PC-9 (cell line): ENCODE measurements at places on chromosomes 2 and 18. TPM values are rescaled to one million over a fixed set of nuclear protein-coding genes. Genes with fewer than 3 reads are reported as not detected.

The FOSL2 gene
- 46.0 and 60.0 TPM in 2 replicates for total RNA-seq

The ZAP70 gene
- total RNA-seq: not detected in 2 replicates

The FLACC1 gene
- total RNA-seq: 0.75 and 0.87 TPM in 2 replicates

The PRKD3 gene
- 27.1 and 27.5 TPM in 2 replicates for total RNA-seq

The SCN1A gene
- not detected in 2 replicates for total RNA-seq

The TUBB8B gene
- not detected in 2 replicates for total RNA-seq

The ZEB2 gene
- 0.09 and 0.95 TPM in 2 replicates for total RNA-seq

The TMEM18 gene
- total RNA-seq: 30.5 and 32.4 TPM in 2 replicates

The SP9 gene
- not detected in 2 replicates for total RNA-seq

- no peaks in the 10 kb centered on the region for H3K36me3 ChIP-seq
- no peaks in the 10 kb centered on the region for H3K27me3 ChIP-seq
- no peak overlapping the region for H3K27ac ChIP-seq
Observed at GRCh38 chr18:46167971-46168370, 63.8 kb downstream of the HAUS1 start.

- H3K27me3 ChIP-seq: no peaks in the 10 kb centered on the region
- H3K36me3 ChIP-seq: no peaks in the 10 kb centered on the region
- H3K27ac ChIP-seq: no peak overlapping the region
Observed at GRCh38 chr18:23943104-23943503, 71.5 kb upstream of the TTC39C start.

GRCh38 chr2:69013142-69013839 lies at the start of gene ANTXR1:
Gene ANTXR1 (plus strand): TSS chr2:69013179. CDS start chr2:69013500, 321 bp downstream.
- peak; percentile 63 for DNase-seq
- no peaks in the 10 kb centered on the region for H3K27me3 ChIP-seq
- no peaks in the 10 kb centered on the region for H3K36me3 ChIP-seq

- no peaks in the 10 kb centered on the region for H3K36me3 ChIP-seq
- no peaks in the 10 kb centered on the region for H3K4me1 ChIP-seq
- H3K27ac ChIP-seq: no peak overlapping the region
- DNase-seq: no peak
Observed at GRCh38 chr2:204722691-204723090, 177.4 kb downstream of the PARD3B start.

DNA sequence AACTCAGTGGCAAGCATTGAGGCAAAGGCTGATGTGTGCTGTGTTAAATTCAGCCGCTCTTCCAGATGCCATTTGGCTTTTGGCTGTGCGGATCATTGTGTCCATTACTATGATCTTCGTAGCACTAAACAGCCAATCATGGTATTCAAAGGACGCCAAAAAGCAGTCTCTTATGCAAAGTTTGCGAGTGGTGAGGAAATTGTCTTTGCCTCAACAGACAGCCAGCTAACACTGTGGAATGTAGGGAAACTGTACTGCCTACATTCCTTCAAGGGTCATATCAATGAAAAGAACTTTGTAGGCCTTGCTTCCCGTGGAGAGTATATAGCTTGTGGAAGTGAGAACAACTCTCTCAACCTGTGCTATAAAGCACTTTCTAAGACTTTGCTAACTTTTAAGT lies 195.5 kb upstream of the RAB12 start:
- H3K4me3 ChIP-seq: no peak overlapping the region
- H3K27ac ChIP-seq: no peak overlapping the region
- no peaks in the 10 kb centered on the region for H3K4me1 ChIP-seq
- DNase-seq: no peak

DNA sequence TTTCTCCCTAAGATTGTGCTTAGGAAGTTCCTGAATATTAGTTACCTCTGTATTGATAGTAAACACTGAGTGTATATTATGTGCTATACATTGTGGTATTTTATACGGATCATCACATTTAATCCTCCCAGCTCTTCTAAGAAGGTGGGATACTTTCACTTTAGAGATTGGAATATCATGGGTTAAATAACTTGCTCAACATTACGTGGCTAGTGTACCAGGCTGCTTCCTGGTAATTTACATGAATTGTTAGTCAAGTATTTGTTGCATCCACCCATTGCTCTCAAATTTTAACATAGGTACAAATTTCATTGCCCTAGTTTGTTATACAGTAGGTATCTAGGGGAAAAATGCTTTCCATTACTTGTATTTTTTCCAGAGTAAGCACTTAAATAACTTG lies 21.4 kb downstream of the FAM98A start:
- no peak overlapping the region for H3K27ac ChIP-seq
- no peaks in the 10 kb centered on the region for H3K27me3 ChIP-seq
- H3K4me1 ChIP-seq: no peaks in the 10 kb centered on the region
- peak; percentile 20 for DNase-seq

DNA sequence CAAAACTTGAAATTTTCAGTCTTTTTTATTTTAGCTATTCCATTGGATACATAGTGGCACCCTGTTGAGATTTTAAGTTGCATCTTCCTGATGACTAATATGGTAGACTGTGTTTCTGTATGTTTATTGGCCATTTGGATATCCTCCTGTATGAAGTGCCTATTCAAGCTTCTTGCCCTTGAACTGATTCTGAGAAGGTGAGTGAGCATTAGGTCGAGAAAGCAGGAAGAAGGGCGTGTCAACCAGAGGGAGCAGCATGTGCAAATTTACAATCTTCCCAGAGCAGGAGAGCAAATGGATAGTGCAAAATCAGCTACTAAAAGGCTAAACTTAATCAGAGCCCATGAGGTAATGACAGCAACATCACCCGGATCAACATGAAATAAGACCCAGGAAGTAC lies 8.6 kb downstream of the INPP1 start:
- DNase-seq: no peak
- H3K36me3 ChIP-seq: no peaks in the 10 kb centered on the region
- no peak overlapping the region for H3K4me3 ChIP-seq
- no peaks in the 10 kb centered on the region for H3K4me1 ChIP-seq
- no peaks in the 10 kb centered on the region for H3K27me3 ChIP-seq

DNA sequence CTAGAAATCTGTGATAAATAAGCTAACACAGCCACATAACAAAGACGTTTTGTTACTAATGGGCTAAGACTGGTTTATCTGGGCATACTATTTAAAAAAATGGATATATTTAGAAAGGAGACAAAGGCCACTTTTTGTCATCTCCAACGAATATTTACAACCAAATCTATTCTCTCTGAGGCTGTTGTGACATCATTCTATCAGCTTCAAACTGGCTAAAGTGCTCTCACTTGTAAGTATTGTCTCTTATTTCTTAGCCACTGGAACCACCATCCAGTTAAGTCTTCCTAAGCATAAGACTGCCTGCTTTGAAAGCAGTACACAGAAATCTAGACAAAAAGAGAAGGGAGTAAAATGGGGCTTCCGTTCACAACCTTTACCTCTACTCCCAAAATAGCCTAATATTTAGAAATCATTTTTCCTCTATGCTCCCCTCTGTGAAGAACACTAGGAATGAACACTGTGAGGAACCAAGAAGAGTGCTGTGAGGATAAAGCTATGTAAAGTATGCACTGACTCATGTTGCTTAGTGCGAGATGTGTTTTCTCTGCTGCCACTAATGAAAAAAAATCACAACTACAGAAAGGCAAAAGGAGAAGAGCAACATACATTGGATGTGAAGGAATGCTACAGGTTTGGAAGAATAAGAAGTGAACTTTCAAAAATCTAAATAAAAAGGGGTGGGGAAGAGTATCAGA lies 264.1 kb downstream of the EXOC6B start:
- H3K4me1 ChIP-seq: peaks cover 21% of the 10 kb centered on the region
- peak; percentile 74 for DNase-seq
- H3K36me3 ChIP-seq: peaks cover 3% of the 10 kb centered on the region; the same call in 1 of the 2 replicates
- H3K4me3 ChIP-seq: no peak overlapping the region
- H3K27ac ChIP-seq: peak overlapping the region; percentile 17; the same call in 1 of the 2 replicates

- H3K27ac ChIP-seq: no peak overlapping the region
- peaks cover 17% of the 10 kb centered on the region; the same call in 1 of the 2 replicates for H3K27me3 ChIP-seq
- H3K36me3 ChIP-seq: no peaks in the 10 kb centered on the region
- H3K4me1 ChIP-seq: no peaks in the 10 kb centered on the region
- H3K4me3 ChIP-seq: no peak overlapping the region
Observed at GRCh38 chr2:1041012-1041805, 90.6 kb downstream of the SNTG2 start.

DNA sequence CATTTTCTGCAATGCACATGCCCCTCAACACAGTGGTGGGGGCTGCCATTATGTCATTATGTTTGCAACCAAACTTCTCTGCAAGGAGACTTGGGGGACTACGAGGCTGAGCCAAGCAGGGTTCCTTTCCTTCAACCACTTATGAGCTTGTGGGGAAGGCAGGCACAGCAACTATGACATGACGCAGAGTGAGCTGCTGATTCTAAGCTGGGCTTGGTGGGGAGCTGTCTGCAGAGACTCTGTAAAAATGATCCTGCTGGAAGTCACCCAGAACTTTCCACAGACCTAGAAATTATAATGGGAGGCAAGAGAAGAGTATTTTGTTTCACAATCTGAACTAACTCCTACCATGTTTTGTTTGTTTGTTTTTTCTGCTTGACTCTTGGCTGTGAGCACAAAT lies 55.6 kb downstream of the INPP5D start:
- no peaks in the 10 kb centered on the region for H3K36me3 ChIP-seq
- H3K4me1 ChIP-seq: peaks cover 24% of the 10 kb centered on the region
- H3K27me3 ChIP-seq: no peaks in the 10 kb centered on the region
- DNase-seq: no peak

- H3K4me1 ChIP-seq: no peaks in the 10 kb centered on the region
- H3K36me3 ChIP-seq: peaks cover 20% of the 10 kb centered on the region; the same call in 1 of the 2 replicates
- H3K27ac ChIP-seq: no peak overlapping the region
- no peak for DNase-seq
- no peaks in the 10 kb centered on the region for H3K27me3 ChIP-seq
- no peak overlapping the region for H3K4me3 ChIP-seq
Observed at GRCh38 chr2:181063696-181064095, 83.3 kb downstream of the UBE2E3 start.

GRCh38 chr2:233672886-233673285 lies 1.2 kb downstream of the UGT1A9 start:
- DNase-seq: no peak
- no peak overlapping the region for H3K4me3 ChIP-seq
- H3K4me1 ChIP-seq: no peaks in the 10 kb centered on the region
- no peak overlapping the region for H3K27ac ChIP-seq
- no peaks in the 10 kb centered on the region for H3K36me3 ChIP-seq

- H3K27ac ChIP-seq: no peak overlapping the region
- no peak for DNase-seq
- H3K4me3 ChIP-seq: no peak overlapping the region
- H3K4me1 ChIP-seq: no peaks in the 10 kb centered on the region
Observed at GRCh38 chr2:53994818-53995808, 24.3 kb upstream of the PSME4 start.

GRCh38 chr2:145258903-145259579 lies 739.1 kb upstream of the ZEB2 start:
- H3K4me3 ChIP-seq: no peak overlapping the region
- H3K27ac ChIP-seq: no peak overlapping the region
- no peaks in the 10 kb centered on the region for H3K27me3 ChIP-seq
- H3K4me1 ChIP-seq: no peaks in the 10 kb centered on the region

- H3K36me3 ChIP-seq: no peaks in the 10 kb centered on the region
- H3K4me3 ChIP-seq: peak overlapping the region; percentile 36; the same call in 1 of the 2 replicates
- H3K27me3 ChIP-seq: no peaks in the 10 kb centered on the region
- peaks cover 36% of the 10 kb centered on the region for H3K4me1 ChIP-seq
- peak; percentile 90 for DNase-seq
Observed at GRCh38 chr2:45821558-45822271, 170.2 kb downstream of the PRKCE start.
